Suppressor macrophage treated with lipopolysaccharide for 1 hour (primary cell): ENCODE measurements at places on chromosomes 11 and 22.

GRCh38 chr11:134655189-134655989, 243.3 kb upstream of the B3GAT1 start:
- DNase-seq, result no peak

DNA sequence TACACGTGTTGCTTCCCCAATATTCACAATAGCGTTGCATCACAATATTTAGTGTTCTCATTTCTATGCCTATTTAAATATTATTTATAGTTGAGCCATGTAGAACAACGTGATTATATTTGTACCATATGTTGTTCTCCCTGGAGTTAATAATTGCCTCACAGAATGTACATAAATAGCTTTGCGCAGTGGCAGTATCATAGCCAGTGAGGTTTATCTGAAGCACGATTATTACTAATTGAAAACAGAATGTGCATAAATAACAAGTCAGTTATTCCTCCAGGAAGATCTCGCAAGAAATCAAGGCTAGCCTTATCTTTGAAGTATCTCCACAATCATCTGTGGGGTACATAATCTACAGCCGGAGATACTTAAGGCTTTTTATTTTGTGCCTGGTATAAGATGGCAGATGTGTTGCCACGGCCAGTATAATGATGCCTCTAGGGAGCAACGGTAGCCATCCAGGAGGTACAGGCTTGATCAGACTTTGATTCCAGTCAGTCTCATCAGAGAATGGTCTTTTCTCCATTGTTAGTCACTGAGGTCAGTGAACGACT, 197.5 kb downstream of the MSANTD4 start:
- no peak for DNase-seq

DNA sequence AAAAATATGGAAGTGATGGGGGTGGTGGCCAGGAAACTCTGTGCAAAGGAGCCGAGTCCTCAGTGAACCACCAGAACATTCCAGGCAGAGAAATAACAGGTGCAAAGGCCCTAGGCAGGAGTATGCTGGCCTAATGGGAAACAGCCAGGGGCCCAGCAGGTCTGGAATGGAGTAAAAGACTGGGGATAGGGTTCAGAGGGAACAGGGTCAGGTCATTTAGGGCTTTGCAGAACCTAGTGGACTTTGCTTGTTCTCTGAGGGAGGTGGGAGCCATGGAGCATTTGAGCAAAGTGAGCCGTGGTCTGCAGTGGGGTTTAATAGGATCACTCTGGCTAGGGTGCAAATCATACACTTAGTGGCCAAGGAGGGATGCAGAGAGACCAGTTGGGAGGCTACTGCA, 8.7 kb downstream of the CRYBB3 start:
- no peak for DNase-seq

DNA sequence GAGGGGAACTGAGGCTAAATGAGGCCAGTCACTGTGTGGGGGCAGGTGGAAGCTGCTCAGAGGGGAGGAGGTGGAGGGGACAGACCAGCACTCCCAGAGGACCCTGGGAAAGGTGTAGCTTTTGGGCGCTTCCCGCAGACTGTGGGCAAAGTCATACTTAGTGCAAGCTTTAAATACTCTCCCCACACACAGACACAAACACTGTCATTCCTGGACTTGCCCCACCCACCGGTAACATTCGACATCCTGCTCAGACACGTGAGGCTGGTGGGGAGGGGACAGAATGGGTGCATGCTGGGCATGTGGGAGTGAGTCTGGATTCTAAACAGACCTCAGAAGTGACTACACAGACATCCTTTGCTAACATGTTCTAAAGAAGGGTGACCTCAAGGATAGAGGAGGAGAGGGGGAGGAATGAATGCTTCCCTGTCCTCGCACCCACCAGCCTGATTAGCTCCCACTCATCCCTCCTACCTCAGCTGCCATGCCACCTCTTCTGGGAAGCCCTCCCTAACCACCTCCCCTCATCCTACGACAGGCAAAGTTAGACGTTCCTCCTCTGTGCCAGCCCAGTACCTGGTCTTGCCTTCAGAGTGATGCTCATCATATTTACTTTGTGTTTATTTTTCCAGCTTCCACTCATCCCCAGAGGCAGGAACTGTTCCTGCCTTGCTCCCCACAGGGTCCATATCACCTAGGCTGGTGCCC, 22.2 kb downstream of the TSKU start:
- DNase-seq, result peak; percentile 41

GRCh38 chr11:70734911-70735310, 336.6 kb downstream of the CTTN start:
- DNase-seq, result no peak

GRCh38 chr11:122778148-122778547, 60.2 kb upstream of the CRTAM start:
- DNase-seq, result peak; percentile 61

- no peak for DNase-seq
Measured at GRCh38 chr11:108221371-108221770, 1.1 kb downstream of the NPAT start.

- no peak for DNase-seq
Measured at GRCh38 chr11:1231396-1232020, 8.6 kb downstream of the MUC5B start.

GRCh38 chr11:114441921-114442320, 2.7 kb downstream of the REXO2 start:
- no peak for DNase-seq

GRCh38 chr11:100592619-100593260, 94.3 kb upstream of the ARHGAP42 start:
- DNase-seq, result no peak

DNA sequence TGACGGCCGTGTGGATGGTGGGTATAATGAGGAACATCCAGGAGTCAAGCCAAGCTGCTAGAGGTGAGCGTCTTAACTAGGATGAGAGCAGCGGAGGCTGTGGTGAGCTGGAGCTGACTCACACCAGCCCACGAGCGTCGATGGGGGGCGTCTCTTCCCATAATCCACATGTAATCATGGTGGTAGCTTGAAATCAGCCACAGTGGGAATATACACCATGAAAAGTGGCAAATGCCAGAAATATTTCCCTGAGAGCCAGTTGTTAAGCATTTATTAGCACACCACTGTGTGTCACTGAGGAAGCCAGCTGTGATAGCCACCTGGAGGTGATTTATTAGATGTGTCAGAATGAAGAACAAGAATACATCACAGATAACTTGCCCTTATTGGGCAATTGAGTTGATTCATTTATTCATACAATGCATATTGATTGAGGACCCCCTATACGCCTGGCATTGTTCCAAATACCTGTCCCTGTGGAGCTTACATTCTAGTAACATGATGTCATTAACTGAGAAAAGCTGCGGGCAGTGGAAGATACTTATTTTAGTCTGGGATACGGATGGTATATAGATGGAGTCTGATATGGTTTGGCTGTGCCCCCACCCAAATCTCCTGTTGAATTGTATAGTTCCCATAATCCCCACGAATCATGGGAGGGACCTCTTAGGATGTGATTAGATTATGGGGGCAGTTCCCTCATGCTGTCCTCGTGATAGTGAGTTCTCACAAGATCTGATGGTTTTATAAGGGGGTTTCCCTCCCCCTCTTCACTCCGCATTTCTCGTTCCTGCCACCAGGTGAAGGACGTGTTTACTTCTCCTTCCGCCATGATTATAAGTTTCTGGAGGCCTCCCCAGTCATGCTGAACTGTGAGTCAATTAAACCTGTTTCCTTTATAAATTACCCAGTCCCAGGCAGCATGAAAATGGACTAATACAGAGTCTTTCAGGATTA, 473.4 kb downstream of the METTL15 start:
- no peak for DNase-seq

DNA sequence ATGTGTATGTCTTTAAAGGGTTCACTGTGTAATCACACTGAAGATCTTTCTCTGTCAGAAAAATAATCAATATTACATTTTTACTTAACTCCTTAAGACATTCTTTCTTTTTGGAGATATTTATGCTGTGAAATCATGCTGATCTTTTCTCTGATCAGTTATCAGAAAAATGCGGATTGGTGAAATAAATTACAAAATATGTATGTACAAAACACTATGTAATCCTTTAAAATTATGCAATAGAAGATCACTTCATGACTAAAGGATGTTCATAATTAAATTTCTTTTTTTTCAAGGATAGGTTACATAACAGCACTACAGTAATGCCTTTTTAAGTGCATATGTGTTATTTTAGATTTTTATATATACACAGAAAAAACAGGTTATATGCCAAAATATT, 24.7 kb downstream of the BTBD10 start:
- no peak for DNase-seq

DNA sequence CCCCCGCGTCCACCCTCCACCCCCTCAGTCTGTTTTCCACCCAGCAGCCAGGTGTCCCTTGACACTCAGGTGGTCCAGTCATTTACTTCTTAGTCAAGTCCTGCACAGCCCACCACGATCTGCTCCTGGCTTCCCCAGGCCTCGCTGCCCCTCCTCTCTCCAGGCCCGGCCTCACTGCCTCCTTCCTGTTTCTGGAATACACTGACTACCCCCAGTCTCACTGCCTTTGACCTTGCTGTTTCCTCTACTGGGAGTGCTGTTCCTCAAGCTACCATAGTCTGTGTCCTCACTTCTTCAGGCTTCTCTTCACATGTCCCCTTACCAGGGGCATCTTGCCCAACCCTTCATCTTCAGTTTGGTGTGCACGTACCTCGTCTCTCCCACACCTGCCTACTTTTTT, 7.4 kb downstream of the MCM5 start:
- peak; percentile 43 for DNase-seq

DNA sequence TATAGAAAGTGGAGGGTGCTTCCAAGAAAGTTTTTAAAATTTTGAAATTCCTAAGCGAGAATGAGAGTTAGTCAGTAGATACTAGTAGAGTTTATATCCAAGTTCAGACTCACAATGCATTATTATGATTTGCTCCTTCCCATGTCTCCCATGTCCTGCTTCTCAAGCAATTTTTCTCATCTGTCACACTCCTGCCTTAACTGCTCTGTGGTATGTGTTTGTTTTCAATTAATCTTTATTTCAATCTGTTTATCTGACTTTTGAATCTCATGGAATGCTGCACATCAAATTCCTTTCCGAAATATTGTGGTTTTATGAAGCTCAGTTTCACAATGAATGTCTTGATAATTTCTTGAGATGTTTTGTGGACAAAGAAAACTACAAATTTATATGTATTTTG, 18.1 kb downstream of the THY1 start:
- no peak for DNase-seq

DNA sequence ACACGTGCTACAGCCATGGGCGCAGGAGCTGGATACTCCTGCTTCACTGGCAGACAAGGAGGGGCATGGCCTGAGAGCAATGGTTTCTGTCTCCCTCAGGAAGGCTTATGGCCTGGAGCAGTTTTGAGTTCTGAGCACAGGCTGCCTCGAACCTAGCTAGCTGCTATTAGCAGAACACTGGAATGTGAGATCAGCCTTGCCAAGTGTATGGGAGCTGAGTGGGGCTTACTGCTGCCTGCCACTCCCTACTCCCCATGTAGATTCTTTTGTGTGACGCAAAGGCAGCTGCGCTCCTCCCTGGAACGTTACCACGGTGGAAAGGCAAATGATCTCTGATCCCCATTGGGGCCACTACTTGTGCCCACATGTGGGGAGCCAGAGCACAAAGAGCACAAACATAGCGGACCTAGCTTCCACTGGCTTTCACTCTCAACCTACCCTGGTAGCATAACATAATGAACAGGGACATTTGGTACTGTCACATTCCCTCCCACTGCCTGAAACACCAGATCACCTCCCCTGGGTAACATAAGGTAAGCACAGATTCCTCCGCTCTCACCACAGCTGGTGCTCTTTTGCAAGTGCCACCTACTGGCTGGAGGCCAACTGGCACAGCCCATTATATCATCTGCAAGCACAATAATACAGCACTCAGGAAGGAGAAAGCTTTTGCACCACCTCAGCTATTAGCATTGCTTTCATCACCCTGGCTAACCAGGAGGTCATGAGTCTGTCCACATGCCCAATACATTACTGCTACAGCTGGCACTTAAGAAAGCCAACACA, 84.6 kb upstream of the GUCY1A2 start:
- no peak for DNase-seq

DNA sequence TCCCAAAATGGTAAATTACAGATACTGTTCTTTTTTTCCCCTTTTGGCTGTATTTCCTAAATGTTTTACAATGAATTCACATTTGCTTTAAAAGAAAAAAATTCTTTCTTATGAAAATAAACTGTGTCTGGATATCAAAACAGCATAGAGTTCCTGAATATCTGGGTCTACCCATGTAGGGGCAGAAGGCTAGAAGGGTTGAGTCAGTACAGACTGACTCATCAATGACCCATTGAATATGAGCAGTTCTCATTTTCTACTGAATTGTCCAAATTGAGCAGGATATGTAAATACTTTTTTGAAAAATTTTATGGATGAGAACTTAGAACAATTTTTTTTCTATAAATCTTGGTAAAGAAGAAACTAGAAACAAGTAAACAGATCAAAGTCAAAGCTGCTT, 16.3 kb upstream of the C11orf87 start:
- DNase-seq, result no peak

DNA sequence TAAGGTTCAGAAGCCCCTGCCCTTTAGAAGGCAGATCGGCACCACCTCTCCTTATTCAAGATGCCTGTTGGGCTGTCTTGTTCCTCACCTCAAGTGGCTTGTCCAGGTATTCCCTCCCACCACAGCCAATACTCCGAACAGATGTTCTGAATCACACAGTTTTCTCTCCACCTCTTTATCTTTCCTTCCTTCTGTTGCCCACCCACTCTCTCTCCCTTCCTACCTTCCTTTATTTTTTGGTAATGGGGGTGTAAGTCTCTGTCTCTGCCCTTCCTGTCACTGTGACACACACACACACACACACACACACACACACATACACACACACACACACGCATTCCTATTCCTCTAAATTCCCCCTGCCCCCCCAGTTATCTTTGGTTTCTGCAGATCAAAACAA, 8.4 kb downstream of the BEST1 start:
- no peak for DNase-seq

DNA sequence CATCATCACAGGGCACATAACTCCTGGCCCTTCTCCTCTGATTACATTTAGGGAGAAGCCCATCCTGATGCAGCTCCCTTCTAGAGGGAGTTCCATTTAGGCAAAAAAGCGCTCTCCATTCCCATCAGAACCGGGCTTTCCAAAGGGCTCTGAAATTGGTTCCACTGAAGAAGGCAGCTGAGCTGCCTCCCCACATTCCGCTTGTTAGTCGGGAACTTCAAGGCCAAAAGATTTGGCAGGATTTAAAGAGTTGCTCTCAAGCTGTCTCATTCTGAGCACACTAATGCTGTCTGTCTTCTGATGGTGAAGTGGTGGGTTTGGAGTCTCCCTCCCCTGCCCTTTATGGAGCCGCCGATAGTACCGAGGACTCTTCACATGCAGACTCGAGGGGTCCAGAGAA, 26.6 kb upstream of the CABP7 start:
- no peak for DNase-seq

DNA sequence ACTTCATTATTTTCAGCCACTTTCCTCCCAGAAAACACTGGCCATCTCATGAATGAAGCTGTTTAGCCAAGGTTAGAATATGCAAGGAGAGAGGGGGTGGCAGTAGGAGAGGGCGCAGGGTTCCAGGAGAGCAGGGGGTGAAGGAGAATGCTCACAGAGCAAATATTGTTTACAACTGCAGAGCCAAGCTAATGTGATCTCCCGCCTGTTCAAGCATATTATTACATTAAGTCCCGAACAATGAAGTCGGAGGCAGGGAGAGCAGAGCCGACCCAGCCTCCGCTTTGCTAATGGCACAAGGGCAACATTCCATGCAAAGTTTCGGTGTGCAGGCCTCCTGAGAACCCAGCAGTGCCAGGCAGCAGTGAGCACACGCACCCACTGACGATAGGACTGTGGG, 80.1 kb downstream of the MICAL3 start:
- no peak for DNase-seq
